ENCODE measurements at places on chromosomes 6 and 20.

GRCh38 chr6:47651505-47651944 lies 46.9 kb upstream of the ADGRF4 start:
- peak; percentile 67 for DNase-seq

- peak; percentile 94 for DNase-seq
Observed at GRCh38 chr6:75094614-75095200, 111.1 kb downstream of the COL12A1 start.

DNA sequence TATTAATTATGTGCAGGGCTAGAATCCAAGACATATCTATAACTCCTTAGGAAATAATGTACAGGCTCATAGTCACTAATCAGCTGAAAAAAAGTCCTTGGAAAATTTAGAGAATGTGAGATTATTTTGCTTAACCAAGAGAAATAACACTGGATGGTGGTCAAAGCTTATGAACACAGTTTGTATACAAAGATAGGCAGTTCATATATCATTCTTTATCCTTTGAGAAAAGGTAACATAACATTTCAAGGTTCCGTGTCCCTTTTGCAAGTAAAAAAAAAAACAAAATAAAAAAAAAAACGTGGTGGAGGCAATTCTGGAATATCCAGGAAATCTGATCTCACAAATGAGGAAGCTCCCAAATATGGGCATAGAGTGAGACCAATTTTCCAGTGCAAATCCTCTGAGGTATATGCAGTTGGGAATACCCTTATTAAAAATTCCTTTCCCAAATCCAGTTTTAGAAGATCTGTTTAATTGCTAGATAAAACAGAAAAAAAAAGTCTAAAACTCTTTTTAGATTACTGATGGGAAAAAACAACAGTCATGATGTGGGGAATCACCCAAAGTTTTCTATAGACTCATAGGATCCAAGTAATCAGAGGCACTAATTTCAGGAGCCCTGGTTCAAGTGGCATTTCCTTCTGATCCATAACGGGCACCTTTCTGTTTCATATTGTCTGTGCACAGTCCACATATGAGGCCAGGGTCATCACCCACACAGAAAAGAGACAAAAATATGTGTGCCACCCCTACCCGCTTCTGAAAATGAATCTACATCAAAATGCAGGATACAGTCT lies 17.7 kb upstream of the TNFAIP3 start:
- no peak for DNase-seq

DNA sequence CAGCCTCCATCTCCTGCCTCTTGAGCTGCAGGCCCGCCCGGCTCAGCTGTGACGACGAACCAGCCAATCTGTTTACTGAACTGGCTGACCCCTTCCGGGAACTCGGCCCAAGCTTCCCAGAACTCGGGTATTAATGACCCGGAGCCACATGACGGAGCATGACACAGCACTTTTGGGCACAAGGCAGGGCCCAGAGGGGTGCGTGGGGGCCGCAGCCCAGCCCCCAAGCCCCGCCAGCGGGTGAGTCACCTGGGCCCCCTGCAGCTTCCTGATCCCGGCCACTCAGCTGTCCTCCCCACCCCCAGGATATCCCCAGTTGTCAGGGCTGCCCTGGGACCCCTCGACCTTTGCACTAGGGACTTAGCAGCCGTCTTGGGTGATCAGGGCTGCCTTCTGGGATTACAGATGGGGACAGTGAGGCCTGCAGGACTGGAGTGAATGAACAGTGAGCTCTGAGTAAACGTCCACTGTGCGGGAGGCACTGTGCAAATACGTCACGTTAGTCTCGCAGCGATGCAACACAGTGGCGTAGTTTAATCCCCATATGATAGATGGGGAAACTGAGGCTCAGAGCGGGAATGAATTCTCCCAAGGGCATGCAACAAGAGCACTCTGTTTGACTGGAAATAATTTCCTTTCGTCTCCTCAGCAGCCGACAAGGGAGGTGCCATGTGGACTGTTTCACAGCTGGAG lies 102.1 kb downstream of the CEBPB start:
- peak; percentile 96 for DNase-seq

- no peak for DNase-seq
Observed at GRCh38 chr6:7216941-7217621, 95.9 kb downstream of the SSR1 start.

GRCh38 chr20:41200446-41201202 lies 63.3 kb downstream of the PLCG1 start:
- no peak for DNase-seq

DNA sequence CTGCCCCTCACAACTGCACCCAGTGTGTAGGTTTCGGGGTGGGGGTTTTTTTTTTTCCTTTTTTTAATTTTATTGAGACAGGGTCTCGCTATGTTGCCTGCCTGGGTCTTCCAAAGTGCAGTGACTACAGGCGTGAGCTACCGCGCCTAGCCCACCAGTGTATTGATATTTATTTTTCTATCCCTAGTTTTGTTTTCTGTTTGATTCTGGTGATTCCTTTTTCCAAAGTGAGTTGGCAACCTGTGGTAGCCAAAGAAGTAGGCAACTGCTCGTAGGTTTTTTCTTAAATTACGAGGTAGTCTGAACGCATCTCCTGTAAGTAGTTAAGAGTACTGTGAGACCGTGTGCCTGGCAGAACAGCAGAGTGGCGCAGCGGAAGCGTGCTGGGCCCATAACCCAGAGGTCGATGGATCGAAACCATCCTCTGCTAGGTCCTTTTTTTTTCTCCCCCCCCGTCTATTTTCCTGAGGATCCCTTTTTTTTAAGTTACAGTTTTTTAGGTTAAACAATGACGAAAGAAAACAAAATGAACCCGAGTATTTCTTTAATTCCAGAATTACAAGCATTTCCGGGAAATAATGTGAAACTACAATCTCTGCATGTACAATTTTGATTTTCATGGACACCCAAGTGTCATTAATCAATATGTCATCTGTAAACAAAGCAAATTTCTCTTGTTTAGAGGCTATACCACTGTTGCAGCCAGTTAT lies 78.7 kb upstream of the BTN3A2 start:
- peak; percentile 56 for DNase-seq

DNA sequence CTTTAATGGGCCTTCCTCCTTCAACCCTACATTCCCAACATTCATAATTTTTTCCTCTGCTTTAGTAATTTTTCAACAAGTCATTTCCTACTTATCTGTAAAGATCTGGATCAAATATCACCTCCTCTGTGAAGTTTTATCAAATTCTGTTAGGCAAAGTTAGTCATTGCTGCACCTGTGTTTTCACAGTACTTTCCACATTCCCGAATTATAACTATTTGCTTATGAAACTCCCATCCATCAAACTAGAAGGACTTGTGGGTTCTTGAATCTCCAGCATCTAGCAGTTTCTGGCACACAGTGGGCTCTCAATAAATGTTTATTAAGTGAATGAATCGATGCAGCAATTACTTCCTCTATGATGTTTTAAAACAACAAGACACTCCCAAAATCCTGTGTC lies 257.6 kb downstream of the HDGFL1 start:
- peak; percentile 59 for DNase-seq

GRCh38 chr20:1526896-1527295 lies 30.6 kb downstream of the SIRPD start:
- peak; percentile 39 for DNase-seq

DNA sequence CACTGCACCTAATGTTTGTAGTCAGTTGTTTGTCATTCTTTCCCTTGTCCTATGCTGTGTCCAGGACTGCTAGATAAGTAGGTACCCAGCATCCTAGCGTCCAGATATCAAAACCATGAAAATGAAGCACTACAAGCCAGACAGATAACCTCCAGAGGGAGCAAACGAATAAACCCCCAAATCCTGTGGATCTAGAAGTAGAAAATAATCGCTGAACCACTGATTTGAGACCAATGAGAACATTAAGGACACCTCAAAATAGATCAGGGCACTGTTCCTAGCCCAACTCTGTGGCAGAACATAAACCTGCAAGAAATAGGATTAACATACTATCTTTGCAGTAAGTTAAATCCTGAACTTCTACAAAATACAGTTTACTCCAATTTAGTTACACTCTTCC lies 1.1 kb upstream of the KLHL32 start:
- DNase-seq, result no peak

DNA sequence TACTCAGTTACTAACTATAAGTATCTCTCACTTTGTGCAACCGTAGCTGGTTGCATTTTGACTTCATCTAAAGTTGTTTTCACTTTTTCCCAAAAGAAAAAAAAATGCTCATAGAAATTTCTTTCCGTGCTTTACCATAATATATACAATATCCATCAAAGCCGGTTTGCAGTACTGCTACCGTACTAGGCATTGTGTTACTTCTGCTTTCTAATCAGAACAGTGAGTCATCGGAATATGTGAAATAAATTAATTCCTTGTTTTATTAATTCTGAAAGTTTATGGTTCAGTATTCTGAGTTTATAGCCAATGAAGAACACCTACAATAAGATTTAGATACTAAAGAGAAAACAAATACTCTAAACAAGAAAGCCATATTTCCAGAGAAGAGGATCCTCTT lies 72.5 kb downstream of the TNFRSF21 start:
- no peak for DNase-seq
